ENCODE measurements at places on chromosomes 2 and 18.
A peak's percentile ranks its signal among the peaks of the same experiment; 100 is the strongest.

GRCh38 chr18:36534154-36534688, 236.7 kb downstream of the FHOD3 start:
- no peak for DNase-seq

GRCh38 chr2:145305889-145306288, 786.0 kb upstream of the ZEB2 start:
- DNase-seq: no peak

DNA sequence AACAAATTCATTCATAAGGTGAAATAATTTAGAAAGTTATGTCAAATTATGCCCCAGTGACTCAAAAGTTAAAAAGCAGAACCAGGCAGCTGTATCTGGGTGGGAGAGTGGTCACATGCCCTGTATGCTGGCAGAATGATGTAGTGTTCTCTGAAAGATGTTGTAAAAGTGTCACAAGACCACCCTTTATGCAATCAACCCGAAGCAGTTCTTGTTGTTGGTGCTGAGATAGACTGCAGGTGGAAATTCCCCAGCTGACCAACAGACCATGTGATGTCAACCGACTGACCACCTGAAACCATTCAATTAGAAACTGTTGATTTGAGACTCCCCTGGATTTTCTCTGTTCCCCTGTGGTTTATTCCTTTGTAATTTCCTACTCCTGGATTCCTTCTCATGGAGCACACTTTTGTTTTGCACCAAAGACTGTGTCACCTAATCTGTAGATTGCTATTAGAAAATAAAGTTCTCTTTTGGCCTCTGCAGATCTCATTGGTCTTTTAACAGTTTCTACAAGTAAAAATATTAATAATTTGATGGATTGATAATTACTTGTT, 1341.3 kb upstream of the LRRTM1 start:
- no peak for DNase-seq

DNA sequence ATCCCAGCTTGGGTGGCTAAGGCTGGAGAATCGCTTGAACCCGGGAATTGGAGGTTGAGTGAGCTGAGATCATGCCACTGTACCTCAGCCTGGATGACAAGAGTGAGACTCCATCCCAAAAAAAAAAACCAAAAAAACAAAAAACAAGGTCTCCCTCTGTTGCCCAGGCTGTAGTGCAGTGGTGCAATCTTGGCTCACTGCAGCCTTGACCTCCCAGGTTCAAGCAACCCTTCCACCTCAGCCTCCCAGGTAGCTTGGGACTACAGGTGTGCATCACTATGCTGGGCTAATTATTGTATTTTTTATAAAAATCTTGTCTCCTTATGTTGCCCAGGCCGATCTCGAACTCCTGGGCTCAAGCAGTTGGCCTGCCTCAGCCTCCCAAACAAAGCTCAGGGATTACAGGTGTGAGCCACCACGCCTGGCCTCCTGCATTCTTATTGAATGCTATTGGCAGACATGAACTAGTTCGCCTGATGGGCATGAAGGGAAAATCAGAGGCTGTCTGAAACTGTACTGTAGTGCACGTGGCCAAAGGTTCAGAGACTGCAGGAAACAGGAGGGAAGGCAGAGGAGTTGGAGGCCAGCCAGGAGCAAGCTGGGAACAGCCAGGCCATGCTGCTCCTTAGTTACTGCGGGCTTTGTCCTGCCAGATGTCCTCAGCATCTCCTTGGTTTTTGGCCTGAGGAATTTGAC, 16.0 kb upstream of the ASXL2 start:
- DNase-seq: no peak

- DNase-seq: no peak
Observed at GRCh38 chr2:98769114-98769476, 38.2 kb upstream of the MGAT4A start.

DNA sequence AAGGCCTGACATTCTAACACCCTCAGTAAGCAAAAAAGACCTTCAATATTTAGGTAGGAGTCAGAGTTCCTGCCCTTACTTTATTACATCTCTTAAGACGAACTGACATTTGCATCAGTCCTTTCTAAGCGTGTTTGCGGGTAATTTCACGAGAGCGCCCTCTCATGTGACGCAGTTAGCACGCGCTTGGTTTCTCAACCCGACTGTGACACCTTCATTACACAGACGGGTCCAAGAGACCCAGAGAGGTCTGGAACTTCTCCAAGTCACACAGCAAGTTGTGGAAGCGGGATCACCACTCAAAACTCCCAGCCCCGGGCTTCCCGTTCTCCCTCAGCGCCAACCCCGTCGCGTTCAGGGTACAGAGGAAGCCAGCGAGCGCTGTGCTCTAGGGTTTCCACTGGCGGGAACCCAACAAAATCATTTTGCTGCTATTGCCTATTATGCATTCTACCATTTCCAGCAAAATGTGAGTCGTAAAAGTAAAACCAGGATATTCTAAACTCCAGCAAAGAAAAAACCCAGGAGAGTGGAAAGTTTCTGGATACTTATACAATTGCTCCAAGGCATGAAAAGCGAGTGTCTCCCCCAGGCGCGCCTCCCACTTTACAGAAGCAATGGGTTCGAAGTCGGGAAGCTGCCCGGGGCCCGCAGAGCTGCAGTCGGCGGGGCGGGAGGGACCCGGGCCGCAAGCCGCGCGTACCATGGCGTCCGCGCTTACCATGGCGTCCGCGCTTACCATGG, 601 bp downstream of the ENOSF1 start:
- DNase-seq: peak; percentile 33

Measured in activated B cell treated with CpG ODN at 0.5 μM for 24 hours (primary cell).